ENCODE measurements at places on chromosomes 7 and 10.

DNA sequence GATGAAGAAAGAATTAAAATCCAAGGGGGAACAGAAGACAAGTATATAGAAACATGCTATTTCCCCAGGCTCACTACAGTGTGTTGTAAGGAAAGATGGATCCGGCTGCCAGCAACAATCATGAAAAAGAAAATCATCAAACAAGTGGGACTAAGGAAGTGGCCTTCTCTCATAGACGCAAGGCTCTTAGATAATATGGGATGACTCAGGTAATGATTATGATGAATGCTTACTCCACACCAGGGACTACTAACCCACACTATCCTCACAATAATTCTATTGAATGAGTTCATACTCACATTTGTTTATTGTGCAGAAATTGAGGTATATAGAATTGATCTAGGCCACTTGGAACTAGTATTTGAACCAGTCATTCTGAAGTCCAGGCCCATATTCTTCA, 111.2 kb upstream of the BET1 start:
- DNase-seq, result no peak

DNA sequence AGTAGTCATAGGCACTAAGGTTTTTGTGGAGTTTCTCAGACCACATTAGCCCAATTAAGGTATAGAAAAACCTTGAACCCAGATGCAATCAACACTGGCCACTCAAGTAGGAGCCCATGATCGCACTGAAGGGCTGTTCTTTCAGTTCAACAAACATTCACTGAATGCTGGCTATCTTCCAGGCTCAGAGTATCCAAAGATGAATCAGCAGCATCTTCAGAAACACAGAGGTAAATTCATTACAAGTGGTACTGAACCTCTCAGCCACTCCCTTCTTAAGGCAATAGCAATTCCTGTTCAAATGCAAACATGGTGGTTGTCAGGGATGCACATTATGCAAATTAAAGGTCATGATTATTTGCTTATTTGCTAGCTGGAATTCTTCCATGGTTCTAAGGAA, 17.1 kb downstream of the KCNK18 start:
- no peak for DNase-seq

GRCh38 chr7:25032774-25033743, 53.1 kb upstream of the OSBPL3 start:
- no peak for DNase-seq

- DNase-seq, result no peak
Observed at GRCh38 chr10:93445097-93445960, 36.8 kb downstream of the MYOF start.

DNA sequence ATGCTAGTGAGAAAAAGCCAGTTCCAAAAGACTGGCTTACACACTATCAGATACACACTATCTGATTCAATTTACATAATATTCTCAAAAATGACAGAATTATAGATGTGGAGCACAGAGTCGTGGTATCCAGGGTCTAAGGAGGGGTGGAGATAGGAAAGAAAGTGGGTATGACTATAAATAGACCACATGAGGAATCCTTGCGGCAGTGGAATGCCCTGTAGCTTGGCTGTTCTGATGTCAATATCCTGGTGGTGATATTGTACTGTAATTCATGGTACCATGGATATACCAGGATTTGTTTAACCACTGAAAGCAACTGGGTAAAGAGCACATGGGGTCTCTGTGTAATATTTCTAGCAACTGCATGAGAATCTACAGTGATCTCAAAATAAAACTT, 67.7 kb upstream of the TMEM72 start:
- DNase-seq, result no peak

DNA sequence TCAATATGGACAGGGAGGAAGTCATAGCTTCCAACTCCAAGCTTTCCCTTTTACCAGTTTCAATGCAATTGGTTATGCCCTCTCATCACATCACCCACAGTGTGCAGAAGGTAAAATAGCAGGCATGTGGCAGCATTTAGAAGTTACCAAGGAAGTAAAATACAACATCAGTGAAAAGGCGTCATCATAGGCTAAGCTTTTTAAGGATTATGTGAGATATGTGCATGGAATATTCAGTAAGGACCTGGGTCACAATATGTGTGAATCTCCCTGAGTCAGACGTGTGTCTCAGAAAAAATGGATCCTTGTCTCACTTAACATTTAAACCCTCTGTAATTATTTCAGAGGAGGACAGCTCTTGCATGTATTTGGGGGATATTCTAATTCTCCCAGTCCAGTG, 522.8 kb upstream of the POM121L12 start:
- no peak for DNase-seq

- DNase-seq, result no peak
Observed at GRCh38 chr7:157405914-157406810, 69.4 kb downstream of the DNAJB6 start.

- DNase-seq, result no peak
Observed at GRCh38 chr10:116253716-116254115, 19.3 kb downstream of the GFRA1 start.

DNA sequence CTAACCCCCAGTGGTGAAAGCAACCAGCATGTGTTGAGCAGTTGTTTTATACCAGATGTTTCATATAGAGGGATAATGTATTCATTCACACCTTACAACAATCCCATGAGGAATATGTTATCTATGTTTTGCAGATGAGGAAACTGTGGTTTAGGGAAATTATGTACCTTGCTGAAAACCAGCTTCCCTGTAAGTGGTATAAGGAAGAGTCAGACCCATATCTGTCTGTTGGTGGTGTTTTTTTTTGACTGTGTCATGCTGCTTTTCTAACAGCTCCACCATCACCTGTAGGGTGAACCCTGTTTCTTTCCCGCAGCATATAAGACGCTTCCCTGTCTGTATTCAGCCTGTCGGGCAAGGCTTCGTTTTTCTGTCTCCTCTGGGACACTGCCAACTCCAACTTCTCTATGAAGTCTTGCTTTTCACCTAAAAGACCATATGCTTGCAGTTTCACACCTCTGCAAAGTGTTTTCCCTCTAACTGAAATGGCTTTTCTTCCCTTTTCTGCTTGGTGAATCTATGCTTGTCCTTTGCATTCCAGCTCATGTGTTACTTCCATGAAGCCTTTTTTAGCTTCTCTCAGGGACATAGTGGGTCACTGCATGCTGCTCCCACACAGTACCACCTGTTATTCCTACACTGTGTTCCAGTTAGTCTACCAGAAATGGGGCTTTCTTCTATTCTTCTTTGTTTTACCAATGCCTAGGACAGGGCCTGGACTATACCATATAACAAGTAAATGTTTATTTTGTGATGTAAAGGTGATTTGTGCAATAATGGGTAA, 92.8 kb downstream of the ST7 start:
- DNase-seq, result no peak

DNA sequence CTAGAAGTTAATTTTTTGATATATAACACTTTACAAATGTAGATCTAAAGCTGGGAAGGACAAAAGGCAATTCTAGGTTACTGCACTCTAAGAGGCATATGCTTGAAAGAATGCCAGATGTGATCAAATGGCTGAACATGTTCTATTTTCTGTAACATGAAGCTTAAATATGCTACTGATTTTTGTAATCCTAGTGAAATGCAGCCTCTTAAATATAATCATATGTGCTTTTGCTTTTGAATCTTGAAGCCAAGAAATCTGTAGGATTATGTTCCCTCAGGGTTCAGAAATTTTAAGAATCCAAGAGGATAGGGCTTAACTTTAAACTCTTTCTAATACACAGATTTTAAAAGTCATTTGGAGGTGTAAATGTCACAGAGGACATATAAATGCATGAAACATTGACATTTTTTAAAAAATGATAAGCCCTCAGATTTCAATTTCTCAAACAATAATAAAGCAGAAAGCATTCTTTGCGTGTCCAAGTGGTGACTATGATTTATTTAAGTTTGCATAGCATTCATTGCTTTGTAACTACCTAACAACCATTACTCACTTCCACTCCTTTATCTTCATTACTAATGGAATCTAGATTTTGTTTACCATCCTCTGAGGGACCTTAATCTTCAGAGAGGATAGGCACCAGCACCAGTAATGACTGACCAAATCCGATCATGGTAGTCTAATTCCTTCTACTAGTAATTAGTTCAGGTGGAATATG, 170.4 kb downstream of the MAGI2 start:
- no peak for DNase-seq

GRCh38 chr7:92793656-92794205, 42.6 kb downstream of the CDK6 start:
- DNase-seq, result no peak

GRCh38 chr7:70178787-70179186, 580.5 kb downstream of the AUTS2 start:
- DNase-seq, result no peak

DNA sequence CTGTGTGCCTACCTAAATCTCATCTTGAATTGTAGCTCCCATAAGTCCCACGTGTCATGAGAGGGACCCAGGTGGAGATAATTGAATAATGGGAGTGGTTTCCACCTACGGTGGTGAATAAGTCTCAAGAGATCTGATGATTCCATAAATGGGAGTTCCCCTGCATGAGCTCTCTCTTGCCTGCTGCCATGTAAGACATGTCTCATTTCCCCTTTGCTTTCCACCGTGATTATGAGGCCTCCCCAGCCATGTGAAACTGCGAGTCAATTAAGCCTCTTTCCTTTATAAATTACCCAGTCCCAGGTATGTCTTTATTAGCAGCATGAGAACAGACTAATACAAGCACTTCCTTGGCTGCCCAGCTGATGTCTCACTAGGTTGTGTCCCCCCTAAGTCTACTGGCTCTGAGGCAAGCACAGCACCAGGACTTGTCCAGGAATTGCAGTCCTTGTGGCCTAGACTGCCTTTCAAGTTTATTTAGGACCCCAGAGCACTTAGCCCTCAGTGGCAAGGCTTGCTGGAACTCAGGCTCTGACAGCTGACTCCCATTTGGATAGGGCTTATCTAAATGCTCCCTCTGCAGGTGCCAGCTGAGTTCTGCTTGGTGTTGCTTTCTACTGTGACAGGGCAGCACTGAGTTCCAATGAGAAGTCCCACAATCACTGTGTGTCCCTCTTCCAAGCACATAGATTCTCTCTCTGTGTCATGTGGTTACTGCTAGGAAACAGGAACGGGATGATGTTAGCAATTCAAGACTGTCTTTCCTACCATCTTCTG, 59.0 kb upstream of the TAS2R16 start:
- DNase-seq, result no peak

- DNase-seq, result peak; percentile 56
Observed at GRCh38 chr7:101542527-101543241, 86.4 kb downstream of the MYL10 start.

GRCh38 chr10:106793617-106794016, 370.9 kb downstream of the SORCS1 start:
- DNase-seq, result no peak

GRCh38 chr7:104791080-104791479, 222.9 kb upstream of the KMT2E start:
- no peak for DNase-seq

DNA sequence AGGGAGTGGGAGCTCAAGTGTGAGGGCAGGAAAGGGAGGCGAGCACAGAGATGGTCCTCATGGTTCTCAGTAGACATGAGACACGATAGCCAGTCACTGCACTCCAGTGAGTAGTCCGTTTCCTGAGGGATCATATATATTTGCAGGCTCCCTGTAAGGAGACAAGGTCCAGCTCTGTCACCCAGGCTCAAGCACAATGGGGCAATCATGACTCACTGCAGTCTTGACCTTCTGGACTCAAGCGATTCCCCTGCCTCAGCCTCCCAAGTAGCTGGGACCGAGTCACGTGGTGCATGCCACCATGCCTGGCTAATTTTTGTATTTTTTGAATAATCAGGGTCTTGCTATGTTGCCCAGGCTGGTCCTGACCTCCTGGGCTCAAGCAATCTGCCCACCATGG, 116.7 kb downstream of the CCDC3 start:
- no peak for DNase-seq

- DNase-seq, result no peak
Observed at GRCh38 chr7:96321031-96321657, 754 bp downstream of the SLC25A13 start.

DNA sequence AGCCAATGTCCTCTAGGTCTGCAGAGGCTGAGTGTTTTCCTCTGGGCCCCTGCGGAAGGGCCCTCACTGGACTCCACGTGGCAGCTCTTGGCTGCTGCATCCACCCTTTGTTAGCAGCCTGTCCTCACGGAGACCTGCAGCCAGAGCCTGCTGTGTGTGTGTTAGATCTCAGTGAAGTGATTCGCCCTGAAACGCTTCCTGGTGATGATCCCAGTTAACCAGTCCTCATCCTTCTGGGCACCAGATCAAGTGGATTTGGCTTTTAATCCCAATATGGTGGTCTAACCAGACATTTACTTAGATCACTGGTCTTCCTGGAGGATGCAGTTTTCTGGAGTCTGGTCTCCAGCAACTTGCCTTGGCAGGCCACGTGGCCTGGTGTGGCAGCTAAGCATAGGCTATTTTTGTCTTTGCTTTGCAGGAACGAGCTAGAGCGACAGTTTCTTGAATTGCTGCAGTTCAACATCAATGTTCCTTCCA, 39.5 kb upstream of the GJD4 start:
- DNase-seq, result no peak

- DNase-seq, result no peak
Observed at GRCh38 chr7:131363719-131364118, 36.0 kb downstream of the MKLN1 start.

DNA sequence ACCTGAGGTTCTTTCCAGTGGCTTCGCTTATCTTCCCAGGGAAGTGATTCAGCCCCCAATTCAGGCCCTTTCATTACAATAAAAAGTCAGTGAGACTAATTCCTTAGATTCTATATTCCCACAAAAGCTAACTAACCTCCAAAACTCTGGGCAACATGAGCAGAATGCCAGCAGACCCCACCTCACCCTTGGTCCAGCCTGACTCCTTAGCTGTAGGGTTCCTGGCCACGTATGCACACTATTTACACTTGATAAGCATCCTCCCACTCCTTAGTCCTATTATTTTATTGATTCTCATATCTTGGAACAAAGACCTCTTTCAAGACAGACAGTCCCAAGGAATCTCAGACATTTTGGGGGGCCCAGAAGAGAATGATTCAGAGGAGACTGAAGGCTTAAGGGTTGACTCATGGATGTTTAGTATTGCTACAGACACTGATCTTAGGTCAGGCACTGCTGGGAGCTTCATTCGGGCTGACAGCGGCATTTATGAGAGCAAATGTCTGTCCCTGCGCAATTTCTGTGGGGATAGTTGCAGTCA, 162.6 kb upstream of the GDF10 start:
- no peak for DNase-seq

GRCh38 chr10:21894648-21895342, 108.7 kb downstream of the DNAJC1 start:
- DNase-seq, result no peak

DNA sequence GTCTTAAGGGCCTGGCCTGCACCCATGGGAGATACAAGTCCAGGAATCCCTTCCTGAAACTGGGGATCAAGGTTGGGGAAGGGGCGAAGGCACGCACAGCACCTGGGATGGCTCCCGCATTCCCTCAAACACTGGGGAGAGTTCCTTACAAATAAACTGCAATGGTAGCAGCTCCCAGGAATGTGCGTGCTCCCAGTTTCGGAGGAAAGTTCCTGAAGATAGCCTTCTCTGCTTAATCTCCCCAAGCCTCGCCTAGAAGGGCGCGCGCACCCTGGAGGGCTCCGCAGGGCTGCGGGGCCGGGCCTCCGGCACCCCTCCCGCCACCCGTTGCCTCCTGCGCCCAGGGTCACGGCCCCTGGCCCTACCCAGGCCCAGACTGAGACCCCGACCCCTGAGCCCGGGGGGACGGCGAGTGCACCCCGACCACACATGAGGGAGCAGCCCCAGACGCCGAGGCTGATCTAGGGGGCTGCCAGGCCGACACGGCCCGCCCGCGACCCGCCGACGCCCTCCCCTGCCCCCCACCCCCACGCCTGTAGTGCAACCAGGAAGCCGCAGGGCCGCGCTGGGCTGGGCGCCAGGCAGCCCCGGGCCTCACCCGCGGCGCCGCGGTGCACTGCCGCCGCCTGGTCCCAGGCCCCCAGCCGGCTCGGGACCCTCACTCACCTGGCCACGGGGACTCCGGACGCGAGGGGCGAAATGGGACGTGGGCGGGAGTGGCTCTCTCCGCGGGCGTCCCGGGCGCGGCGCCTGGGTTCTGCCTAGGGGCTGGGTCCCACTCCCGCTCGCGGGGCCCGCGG, 460 bp downstream of the ANXA11 start:
- DNase-seq, result peak; percentile 50

Data from activated CD4-positive, CD25-positive, alpha-beta regulatory T cell (primary cell).